Activated naive CD8-positive, alpha-beta T cell treated with anti-CD3 and anti-CD28 coated beads, Interleukin-2, amount 10 ng/mL, durations not matched to agents 7 days and 5 days (primary cell): ENCODE measurements at places on chromosomes 4 and X.

DNA sequence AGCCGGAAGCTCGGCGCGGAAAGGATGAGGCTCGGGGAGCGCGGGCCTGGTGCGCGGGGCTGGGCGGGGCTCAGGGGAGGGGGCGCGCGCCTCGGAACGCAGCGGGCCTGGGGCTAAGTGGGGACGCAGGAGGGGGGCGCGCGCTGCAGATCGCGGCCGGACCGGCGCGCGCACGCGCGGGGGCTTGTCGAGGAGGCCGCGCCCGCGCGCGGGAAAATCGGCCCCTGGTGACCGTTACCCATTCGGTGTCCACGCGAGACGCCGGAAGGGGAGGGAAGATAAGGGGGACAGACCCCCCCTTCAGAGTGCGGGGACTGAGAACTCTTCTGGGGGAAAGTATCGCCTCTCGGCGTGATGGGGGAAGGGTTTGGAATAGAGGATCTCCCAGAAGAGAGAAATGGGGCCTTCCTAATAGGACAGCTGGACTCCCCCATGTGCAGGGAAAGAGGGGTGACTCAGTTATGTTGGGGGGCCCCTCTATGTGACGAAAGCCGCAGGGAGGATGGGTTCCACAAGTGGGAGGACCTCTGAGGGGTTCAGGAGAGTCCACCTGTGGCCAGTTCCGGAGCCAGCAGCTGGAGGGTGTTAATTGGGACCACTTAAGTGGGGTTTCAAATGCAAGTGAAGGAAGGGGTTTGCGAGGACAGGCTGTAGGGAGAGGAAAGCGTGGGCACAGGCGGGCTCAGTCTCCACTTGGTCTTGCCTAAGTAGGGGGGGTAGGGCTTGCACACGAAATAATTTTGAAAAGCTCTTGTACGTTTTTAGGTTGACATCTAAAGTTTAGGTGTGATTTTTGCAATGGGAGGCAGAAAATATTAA lies 584 bp downstream of the SUV39H1 start:
- H3K27ac ChIP-seq = peak overlapping the region; percentile 94
- H3K4me3 ChIP-seq = peak overlapping the region; percentile 96
- peak; percentile 64 for DNase-seq
- H3K36me3 ChIP-seq = peaks cover 12% of the 10 kb centered on the region
- H3K4me1 ChIP-seq = peaks cover 16% of the 10 kb centered on the region

GRCh38 chrX:38939067-38939466 lies 137.8 kb downstream of the MID1IP1 start:
- no peak overlapping the region for H3K27ac ChIP-seq
- H3K36me3 ChIP-seq = no peaks in the 10 kb centered on the region
- no peaks in the 10 kb centered on the region for H3K4me1 ChIP-seq
- H3K4me3 ChIP-seq = no peak overlapping the region
- no peak for DNase-seq

DNA sequence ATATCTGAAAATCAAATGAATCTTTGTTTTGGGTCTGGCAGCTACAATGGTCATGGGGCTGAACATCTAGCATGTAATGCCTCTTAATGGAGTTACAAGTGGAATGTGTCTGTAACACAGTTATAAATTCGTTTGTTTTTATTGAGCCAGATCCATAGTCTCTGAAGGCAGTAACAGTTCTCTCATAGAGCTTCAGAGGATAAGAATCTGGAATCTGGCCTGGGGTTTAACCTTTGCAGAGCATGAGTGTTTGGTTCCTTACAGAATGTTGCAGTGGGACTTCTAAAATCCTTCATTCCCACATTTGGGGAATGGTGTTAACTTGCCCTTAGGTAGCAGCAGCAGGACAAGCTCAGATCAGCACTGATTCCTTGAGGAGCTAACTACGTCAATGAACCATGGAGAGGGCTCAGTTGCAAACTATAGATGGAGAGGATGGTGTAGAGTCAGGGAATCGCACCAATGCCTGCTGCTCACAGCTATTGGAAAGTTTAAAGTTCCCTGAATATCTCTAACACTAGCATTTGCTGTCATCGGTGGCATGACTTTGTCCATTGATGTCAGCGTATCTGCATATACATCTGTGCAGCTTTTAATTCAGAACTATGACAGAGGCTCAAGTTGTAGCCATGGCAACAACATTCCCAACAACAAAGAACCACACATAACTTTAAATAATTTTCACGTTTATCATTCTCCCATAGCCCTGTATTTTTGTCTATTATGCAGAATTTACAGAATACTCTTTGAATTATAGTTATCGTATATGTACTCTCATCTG lies 72.2 kb downstream of the RASGEF1B start:
- H3K4me1 ChIP-seq = no peaks in the 10 kb centered on the region
- no peaks in the 10 kb centered on the region for H3K36me3 ChIP-seq
- H3K27me3 ChIP-seq = no peaks in the 10 kb centered on the region
- H3K27ac ChIP-seq = no peak overlapping the region
- H3K4me3 ChIP-seq = no peak overlapping the region
- no peak for DNase-seq

DNA sequence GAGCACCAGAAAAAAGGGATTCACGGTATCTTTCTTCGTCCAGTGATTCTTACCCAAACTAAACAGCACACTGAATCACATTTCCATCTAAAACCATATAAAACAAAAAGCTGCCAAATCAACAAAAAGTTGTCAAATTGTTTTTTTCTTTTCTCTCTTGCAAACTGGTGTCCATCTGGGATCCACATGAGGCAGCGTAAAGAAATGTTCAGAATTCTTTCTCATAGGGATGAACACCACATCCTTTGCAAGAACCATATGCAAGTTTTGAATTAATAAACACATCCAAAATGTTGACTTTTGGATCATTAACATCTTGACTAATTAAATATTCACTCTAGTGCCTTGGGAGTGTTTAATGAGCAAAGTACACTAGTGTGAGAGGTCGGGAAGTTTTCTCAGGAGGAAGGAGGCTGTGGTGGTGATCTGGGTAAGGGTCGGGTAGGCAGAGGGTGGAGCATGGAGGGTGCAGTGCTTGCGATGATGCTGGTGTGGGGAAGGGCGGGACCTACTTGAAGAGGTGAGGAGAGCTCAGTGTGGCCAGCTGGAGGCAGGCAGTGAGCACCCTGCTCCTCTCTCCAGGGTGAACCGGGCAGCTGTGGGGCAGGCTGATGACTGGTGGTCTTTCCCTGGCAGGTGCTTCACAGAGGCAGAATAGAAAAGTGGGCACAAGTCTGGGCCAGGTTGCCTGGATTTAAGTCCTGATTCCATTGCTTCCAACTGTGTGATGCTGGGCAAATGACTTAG lies 72.8 kb downstream of the NSUN7 start:
- H3K36me3 ChIP-seq = no peaks in the 10 kb centered on the region
- DNase-seq = no peak
- no peaks in the 10 kb centered on the region for H3K27me3 ChIP-seq
- H3K27ac ChIP-seq = no peak overlapping the region

GRCh38 chr4:104941661-104942062 lies 205.0 kb upstream of the TET2 start:
- H3K36me3 ChIP-seq = peaks cover 18% of the 10 kb centered on the region
- H3K4me3 ChIP-seq = no peak overlapping the region
- DNase-seq = no peak

DNA sequence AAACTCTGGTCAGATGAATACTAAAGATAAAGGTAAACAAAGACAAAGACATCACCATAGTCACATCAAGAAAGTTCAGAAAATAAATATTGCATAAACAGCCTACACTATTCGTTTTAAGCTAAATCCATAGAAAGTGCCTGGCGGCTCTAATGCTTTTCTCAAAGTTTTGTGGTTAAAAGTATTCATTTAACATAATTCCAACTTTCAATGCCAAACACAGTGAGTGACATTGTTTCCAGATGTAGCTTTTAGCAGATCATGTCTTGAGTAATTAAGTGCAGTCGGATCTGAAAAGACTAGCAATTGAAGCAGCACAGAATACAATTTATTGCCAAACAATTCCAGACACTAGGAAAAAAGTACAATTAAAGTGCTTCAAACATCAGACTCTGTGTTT lies 287.1 kb upstream of the ADGRL3 start:
- H3K27ac ChIP-seq = no peak overlapping the region
- no peak overlapping the region for H3K4me3 ChIP-seq
- no peaks in the 10 kb centered on the region for H3K36me3 ChIP-seq

DNA sequence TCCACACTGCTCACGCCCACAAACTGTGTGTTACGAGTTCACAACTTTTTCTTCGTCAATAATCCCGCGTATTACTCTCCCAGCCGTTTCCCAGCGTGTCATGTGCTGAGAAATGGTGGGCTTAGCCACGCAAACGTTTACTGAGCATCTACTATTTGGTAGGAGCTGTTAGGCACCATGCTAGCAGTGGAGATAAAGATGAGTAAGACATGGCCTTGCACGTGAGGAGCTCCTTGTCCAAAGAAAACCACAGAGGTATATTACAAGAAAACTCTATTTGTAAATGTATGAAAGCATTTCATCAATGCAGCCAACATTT lies 821 bp upstream of the TMEM128 start:
- peak overlapping the region; percentile 94 for H3K27ac ChIP-seq
- peak overlapping the region; percentile 92 for H3K4me3 ChIP-seq
- no peak for DNase-seq
- peaks cover 8% of the 10 kb centered on the region for H3K36me3 ChIP-seq

DNA sequence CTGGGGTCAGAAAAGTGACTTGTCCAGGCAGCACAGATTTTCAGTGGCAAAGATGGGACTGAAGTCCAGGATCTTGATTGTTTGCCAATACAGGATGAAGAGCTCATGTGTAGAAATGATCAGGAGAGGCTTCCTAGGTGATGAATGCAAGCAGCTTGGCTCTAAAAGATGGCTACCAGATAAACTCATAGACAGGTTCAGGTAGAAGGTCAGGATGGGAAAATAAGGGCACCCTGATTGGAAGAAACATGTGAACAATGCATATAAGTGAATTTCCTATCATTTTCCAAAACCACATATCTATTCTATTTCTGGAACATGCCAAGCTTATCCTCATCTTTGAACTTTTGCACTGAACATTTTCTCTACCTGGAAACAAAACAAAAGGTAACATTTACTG lies 87.7 kb downstream of the FAM13A start:
- H3K27ac ChIP-seq = no peak overlapping the region
- H3K36me3 ChIP-seq = no peaks in the 10 kb centered on the region
- no peak for DNase-seq
- H3K4me3 ChIP-seq = no peak overlapping the region

- no peaks in the 10 kb centered on the region for H3K27me3 ChIP-seq
- H3K36me3 ChIP-seq = no peaks in the 10 kb centered on the region
- no peak for DNase-seq
- no peaks in the 10 kb centered on the region for H3K4me1 ChIP-seq
Observed at GRCh38 chr4:5474756-5475155, 233.6 kb downstream of the EVC2 start.
